T-helper 2 cell treated with Interferon-gamma antibody and Interleukin-4, amounts not matched to agents 5 μg/mL and 100 μg/mL, for 36 hours (primary cell): ENCODE measurements at places on chromosomes 12 and 14.

DNA sequence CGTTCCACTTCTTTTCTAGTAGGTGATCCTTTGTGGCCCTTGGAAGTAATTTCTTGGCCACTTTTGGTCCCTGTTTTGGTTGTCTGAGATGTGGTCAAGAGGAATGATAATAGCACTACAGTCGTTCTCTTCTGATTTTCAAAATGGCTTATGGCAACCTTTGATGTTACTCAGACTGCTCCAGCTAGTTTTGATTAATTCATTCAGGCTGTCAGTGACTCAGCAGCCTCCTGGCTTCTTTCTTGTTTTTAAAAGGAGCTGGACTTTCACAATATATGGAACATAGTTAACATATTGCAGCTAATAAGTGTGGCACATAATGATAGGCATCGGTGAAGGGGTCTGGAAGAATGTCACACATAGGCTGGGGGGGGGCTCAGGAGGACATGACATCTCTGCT lies 47.3 kb downstream of the WDR20 start:
- no peak for DNase-seq

DNA sequence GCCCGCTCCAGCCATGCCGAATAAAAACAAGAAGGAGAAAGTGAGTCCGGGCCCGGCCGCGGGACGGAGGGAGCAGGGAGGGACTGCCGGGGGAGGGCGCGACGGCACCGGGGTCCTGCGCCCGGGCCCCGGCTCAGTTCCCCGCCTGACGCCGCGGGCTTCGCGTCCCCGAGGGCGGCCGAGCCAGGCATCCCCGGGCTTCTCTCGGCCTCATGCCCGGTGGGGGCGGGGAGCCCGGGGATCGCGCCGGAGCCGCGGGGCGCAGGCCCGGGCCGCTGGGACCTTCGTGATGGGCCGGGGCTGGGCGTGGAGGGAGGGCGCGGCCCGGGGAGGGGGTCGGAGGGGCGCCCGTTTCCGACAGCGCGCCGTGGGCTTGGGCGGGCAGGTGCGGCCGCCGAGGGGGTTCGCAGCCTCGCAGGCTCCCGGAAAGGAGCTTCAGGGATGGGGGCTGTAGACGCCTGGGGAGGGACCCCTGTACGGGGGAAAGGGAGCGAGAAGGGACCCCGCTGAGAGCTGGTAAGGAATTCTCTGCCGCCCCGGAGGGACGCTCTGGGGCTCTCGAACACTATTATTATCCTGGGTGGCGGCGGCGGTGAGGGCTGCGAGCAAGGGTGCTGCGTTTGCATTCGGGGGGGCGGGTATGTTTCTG lies 496 bp downstream of the PPP2R5C start:
- peak; percentile 34 for DNase-seq

DNA sequence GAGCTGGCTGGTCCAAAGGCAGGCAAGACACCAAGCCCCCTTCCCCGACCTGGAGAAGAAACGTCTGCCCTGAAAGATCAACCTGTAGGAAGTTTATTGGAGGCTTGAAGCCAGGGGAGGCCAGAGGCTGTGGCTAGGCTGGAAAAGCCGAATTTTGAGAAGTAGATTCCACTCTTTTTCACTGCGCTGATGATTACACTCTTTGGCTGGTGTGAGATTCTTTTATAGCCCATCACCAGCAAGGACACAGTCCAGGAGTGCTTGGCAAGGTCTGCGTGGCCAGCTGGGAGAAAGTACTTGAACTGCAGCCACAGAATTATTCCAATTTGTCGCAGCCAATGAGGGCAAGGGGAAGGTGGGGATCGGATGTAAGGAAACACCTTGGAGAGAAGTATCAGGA lies 45.0 kb downstream of the SYNE3 start:
- DNase-seq: no peak

DNA sequence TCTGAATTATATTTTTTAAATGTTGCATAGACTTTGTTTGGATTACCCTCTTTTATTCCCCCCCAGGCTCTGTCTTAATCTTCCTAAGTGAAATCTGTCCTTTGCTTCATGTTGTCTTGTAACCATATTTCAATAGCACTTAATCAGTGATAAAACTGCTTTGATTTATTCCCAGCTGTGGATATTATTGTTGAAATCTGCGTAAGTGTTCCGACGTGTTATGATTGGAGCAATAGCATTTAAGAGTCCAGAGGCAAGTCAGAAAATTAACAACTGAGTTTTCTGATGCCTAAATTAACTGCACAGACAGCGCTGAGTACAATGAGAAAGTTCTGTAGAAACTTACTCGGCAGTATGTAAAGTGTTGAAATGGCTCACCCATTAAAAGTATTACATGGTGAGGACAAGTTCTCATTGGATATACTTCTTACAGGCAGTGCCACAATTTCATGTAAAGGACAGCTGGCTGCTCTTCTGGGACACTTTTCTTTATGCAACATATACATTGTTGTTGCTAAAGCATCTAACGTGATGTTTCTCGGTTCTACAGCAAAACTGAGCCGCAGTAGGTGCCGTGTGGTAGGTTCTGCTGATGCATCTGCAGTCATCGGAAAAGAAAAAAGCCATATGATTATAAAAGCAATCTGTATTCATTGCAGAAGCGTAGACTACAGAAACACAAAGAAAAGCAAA lies 501.0 kb downstream of the EGLN3 start:
- no peak for DNase-seq

DNA sequence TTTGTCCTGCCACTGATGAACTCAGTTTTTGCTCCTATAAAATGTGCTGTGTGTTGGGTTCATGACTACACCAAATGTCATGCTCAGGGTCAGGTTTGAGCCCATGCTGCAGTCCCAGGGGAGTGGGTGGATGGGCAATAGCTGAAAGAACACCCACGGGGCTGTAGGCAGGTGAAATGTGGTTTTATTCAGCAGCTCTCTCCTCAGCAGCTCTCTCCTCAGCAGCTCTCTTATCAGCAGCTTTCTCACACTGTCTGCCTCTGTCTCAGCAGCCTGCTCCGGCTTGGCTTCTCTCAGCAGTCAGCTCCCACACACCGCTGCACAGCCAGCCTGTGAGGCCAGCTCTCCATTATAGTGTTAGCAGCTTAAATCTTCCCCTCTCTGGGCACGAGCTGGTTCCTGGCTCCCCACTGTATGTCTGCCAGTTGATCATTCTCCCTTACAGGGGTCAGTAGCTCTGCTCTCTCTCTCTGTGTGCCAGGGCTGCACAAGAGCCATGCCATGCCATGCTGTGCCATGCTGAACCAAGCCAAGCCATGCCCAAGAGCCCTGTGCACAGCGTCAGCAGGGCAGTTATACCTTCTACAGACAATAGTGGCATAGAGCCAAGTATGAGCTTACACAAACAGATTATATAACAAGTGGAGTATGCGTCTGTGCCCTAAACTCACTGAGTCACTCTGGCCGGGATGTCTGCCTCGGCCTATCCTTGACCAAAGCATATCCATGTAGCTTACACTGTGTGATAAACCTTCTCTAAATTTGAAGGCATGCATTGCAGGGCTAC lies 303.3 kb upstream of the TMPO start:
- DNase-seq: no peak
